ENCODE measurements at places on chromosomes 1 and 21.

GRCh38 chr1:67144696-67145095, 9.9 kb upstream of the C1orf141 start:
- no peaks in the 10 kb centered on the region for H3K27me3 ChIP-seq
- H3K4me1 ChIP-seq: no peaks in the 10 kb centered on the region
- no peak overlapping the region for H3K4me3 ChIP-seq
- H3K36me3 ChIP-seq: no peaks in the 10 kb centered on the region
- H3K27ac ChIP-seq: no peak overlapping the region

DNA sequence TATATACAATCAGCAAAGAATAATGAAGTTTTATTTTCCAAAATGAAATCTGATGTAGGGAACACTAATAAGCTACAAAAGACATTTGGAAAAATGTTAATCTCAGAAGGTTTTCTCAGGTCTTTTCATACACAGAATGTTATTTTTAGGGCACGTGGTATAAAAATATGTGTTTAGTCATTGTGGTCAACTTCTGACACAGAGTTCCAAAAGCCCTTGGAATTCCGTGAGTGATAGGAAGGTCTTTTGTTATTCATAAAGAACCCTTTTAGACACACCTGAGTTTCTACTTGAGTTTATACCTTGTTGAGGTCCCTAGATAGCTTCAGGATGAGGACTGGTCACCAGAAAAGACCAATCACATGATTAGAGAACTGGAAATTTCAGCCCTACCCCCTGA, 277.6 kb upstream of the NCAM2 start:
- H3K27me3 ChIP-seq: no peaks in the 10 kb centered on the region
- H3K4me3 ChIP-seq: no peak overlapping the region
- DNase-seq: no peak

DNA sequence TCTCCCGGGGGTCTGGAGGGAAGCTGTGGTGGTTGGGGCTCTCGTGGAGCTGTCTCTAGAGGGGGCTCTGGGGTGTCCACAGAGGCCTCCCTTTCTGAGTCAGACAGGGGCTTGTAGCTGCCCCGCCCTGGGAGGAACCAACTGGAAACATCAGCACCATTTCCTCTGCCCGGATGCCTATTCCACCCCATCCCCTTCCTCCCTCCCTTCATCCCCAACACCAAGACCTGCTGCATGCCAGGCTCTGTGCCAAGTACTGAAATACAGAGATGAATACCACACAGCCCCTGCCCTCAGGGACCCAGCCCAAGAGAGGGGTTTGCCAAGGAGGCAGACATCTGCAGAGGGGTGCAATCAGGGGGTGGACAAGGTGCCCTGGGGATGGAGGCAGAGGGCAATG, 125.6 kb upstream of the ADAR start:
- no peak overlapping the region for H3K4me3 ChIP-seq
- DNase-seq: no peak
- H3K4me1 ChIP-seq: peaks cover 10% of the 10 kb centered on the region
- no peaks in the 10 kb centered on the region for H3K27me3 ChIP-seq
- no peak overlapping the region for H3K27ac ChIP-seq
- no peaks in the 10 kb centered on the region for H3K36me3 ChIP-seq

DNA sequence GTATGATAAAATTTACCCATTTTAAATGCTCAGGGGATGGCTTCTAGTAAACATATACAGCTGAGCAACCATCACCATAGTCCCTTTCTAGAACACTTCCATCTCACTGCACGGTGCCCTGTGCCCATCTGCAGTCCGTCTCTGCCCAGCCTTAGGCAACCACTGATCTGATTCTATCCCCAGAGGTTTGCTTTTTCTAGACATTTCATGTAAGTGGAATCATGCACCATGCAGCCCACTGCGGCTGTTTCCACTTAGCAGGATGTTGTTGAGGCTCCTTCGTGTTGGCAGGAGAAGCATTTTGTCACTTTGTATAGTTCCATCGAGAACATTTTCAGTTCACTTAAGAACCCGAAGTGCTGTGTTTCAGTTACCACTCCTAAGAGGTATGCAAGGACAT, 27.8 kb upstream of the VAMP3 start:
- no peak overlapping the region for H3K27ac ChIP-seq
- peaks cover 2% of the 10 kb centered on the region for H3K4me1 ChIP-seq
- DNase-seq: peak; percentile 58

- H3K4me1 ChIP-seq: no peaks in the 10 kb centered on the region
- H3K36me3 ChIP-seq: peaks cover 6% of the 10 kb centered on the region
- DNase-seq: no peak
These were observed 44.2 kb upstream of the KDM4A start for GRCh38 chr1:43605766-43606165.

DNA sequence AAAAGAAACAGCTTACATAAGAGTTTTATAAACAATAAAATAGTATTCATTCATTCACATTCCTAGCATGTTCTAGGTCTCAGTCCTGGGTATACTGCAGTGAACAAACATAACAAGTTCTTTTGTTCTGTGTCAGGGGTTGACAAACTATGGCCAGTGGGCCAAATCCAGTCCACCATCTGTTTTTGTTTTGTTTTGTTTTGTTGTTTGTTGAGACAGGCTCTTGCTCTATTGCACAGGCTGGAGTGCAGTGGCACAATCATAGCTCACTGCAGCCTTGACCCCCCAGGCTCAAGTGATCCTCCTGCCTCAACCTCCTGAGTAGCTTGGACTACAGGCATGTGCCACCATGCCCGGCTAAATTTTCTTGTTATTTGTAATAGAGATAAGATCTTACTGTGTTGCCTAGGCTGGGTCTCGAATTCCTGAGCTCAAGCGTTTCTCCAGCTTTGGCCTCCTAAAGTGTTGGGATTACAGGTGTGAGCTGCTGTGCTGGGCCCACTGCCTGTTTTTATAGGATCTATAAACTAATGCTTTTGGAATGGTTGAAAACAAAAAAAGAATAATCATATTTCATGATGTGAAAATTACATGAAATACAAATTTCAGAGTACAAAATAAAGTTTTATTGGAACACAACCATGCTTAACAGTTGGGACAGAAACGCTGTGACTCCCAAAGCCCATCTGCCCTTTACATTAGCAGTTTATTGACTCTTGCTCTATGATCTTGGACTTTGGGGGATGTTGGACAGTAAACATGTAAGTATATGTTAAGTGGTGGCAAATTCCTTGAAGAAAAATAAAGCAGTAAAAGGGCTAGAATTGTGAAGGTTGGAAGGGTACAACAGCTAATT, 17.9 kb downstream of the CAPZA1 start:
- peaks cover 2% of the 10 kb centered on the region for H3K36me3 ChIP-seq
- H3K27ac ChIP-seq: no peak overlapping the region
- no peaks in the 10 kb centered on the region for H3K27me3 ChIP-seq
- H3K4me1 ChIP-seq: peaks cover 2% of the 10 kb centered on the region
- H3K4me3 ChIP-seq: no peak overlapping the region

- H3K4me3 ChIP-seq: no peak overlapping the region
- no peaks in the 10 kb centered on the region for H3K36me3 ChIP-seq
- peaks cover 4% of the 10 kb centered on the region for H3K4me1 ChIP-seq
- H3K27me3 ChIP-seq: no peaks in the 10 kb centered on the region
- H3K27ac ChIP-seq: peak overlapping the region; percentile 98
These were observed 11.4 kb upstream of the CCN1 start for GRCh38 chr1:85569122-85569521.

GRCh38 chr1:160101037-160101716, 2.8 kb upstream of the IGSF8 start:
- no peaks in the 10 kb centered on the region for H3K27me3 ChIP-seq
- H3K4me3 ChIP-seq: no peak overlapping the region
- H3K4me1 ChIP-seq: 0 out of 2 replicates have a peak, but pooled peaks cover 7% of the 10 kb centered on the region
- no peak overlapping the region for H3K27ac ChIP-seq
- no peaks in the 10 kb centered on the region for H3K36me3 ChIP-seq

DNA sequence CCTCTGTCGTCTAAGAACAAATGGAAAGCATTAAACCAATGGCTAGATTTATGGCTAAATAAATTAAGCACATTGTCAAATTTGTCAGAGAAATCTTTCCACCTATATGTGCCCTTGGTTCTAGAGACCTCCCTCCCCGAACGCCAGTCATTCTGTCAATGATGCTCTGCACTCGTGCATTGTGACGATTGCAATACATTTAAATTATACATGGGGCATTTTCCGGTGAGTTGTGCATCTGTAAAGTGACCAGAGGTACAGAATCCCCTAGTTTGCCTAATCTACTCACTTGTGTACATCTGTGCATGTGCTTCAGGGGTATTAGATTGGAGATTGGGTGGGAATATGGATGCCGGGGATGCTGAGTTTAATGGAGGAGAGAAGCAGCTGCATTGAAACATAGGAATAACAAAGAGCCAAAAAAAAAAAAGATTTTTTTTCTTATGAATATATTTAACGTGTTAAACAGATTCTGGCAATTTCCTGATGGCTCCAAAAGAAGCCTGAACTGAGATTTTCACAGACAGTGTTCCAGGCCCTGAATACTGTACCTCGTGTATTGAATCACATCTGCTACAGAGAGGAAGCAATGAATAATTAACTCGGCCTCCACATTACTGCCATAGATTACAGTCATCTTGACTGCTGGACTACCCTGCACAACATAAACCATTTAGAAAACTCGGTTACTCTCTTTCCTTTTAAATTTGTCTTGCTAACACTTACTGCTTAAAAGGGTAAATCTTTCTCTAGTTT, 149.0 kb upstream of the C1orf87 start:
- H3K27ac ChIP-seq: no peak overlapping the region
- H3K36me3 ChIP-seq: no peaks in the 10 kb centered on the region
- peaks cover 17% of the 10 kb centered on the region for H3K4me1 ChIP-seq
- no peak overlapping the region for H3K4me3 ChIP-seq

DNA sequence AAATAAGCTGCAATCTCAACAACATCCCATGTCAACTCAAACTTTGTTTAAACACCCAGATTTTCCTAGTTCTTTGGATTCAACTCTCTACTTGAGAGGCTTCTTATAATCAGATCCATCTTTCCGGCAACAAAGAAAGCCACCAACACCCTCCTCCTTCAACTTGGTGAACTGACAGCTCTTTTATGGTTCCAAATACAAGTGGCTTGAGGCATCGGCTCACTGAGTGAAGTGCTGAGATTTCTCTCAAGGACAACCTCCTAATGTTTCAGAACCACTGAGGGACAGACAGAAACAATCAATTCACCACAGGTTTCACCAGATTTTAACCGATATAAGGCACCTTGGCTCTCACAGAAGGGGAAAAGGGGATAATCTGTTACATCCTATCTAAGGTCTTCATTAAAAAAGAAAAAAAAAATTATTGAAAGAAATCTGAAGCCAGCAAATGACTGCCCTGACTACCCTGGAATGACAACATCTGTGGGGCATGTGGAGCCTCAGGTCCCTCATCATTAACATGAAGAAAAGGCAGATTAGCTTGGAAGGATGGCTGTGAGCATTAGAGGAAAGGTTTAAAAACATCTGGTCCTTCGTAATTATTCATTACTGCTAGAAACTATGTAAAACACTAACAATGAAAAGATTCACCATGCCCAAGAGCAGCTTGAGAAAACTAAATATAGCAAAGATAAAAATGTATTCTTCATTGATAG, 50.9 kb downstream of the PTPN14 start:
- H3K4me1 ChIP-seq: peaks cover 30% of the 10 kb centered on the region
- no peaks in the 10 kb centered on the region for H3K27me3 ChIP-seq
- no peak for DNase-seq
- no peak overlapping the region for H3K27ac ChIP-seq

DNA sequence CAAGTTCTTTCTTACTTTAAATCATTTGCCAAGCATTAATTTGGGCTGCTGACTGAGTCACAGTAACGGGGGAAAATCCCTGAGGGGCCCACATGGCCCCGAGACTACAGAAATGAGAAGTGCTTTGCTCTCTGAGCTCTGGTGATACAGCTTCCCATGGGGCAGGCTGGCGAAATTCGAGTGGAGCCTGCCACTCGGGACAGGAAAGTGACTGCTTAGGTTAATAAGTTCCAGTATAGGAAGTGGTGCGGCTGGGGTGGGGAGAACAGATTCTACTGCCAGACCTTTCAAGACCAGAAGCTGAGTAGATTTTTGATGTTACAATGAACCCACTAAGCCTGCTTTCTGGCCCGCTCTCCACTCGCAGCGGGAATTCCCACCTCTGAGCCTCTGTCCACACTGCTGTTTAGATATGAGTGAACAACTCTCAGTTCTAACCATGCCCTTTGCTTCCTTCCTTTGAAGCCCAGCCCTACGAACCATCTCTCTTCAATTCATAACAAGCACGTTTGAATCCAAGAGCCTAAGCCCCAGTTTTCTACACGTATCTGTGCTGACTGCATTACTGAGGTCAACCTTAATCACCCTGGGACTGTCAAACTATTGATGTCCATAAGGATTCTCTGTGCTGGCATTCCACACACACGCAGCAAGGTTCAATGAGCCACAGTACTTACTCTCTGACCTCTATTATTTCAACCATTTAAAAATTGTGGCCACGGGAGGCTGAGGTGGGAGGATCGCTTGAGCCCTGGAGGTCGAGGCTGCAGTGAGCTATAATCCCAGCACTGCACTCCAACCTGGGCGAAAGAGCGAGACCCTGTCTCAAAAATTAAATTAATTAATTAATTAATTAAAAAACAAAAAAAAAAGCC, 9.6 kb downstream of the ZBTB17 start:
- peaks cover 32% of the 10 kb centered on the region for H3K4me1 ChIP-seq
- H3K36me3 ChIP-seq: peaks cover 25% of the 10 kb centered on the region
- no peak overlapping the region for H3K4me3 ChIP-seq
- no peak overlapping the region for H3K27ac ChIP-seq
- no peaks in the 10 kb centered on the region for H3K27me3 ChIP-seq
- DNase-seq: no peak

DNA sequence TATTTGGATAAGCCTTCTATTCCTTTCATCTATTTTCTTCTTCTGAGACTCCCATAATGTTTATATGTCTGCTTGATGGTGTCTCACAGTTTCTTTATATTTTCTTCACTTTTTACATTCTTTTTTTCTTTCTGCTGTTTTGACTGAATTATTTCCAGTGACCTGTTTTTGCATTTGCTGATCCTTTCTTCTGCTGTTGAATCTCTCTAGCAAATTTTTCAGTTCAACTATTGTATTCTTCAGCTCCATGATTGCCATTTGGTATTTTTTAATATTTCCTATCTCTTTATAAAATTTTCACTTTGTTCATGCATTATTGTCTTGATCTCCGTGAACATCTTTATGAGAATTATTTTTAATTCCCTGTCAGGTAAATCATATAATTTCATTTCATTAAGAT, 122.3 kb upstream of the ST6GALNAC5 start:
- no peaks in the 10 kb centered on the region for H3K36me3 ChIP-seq
- no peaks in the 10 kb centered on the region for H3K4me1 ChIP-seq
- DNase-seq: no peak
- H3K27me3 ChIP-seq: no peaks in the 10 kb centered on the region

GRCh38 chr1:59116920-59117542, 179.9 kb upstream of the FGGY start:
- H3K27me3 ChIP-seq: no peaks in the 10 kb centered on the region
- H3K36me3 ChIP-seq: no peaks in the 10 kb centered on the region
- no peak overlapping the region for H3K4me3 ChIP-seq
- peak overlapping the region; percentile 73 for H3K27ac ChIP-seq
- peaks cover 15% of the 10 kb centered on the region for H3K4me1 ChIP-seq
- DNase-seq: no peak

DNA sequence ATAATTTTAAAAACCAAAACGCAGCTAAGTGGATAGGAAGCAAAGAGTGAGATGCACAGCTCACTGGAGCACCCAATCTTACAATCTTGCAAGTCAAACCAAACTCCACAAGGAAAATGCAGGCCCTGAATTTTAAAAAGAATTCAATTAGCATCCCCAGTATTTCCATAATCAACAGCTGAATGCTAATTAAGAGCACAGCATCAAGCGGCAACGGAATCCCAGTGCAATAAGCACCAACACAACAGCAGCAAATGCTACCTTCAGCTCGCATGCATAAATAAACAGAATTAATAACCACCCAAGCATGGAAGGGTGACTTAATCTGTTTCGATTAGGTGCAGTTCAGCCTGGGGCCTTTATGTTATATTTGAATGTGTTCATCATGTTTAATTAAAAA, 142.9 kb downstream of the SLC45A1 start:
- peaks cover 4% of the 10 kb centered on the region for H3K36me3 ChIP-seq
- H3K4me3 ChIP-seq: no peak overlapping the region
- H3K4me1 ChIP-seq: peaks cover 42% of the 10 kb centered on the region
- no peak for DNase-seq
- H3K27ac ChIP-seq: peak overlapping the region; percentile 51
- no peaks in the 10 kb centered on the region for H3K27me3 ChIP-seq

Data from SK-N-SH (cell line).